ENCODE measurements at places on chromosomes 7 and 10. TPM values are rescaled to one million over a fixed set of nuclear protein-coding genes. Genes with fewer than 3 reads are reported as not detected.

DNA sequence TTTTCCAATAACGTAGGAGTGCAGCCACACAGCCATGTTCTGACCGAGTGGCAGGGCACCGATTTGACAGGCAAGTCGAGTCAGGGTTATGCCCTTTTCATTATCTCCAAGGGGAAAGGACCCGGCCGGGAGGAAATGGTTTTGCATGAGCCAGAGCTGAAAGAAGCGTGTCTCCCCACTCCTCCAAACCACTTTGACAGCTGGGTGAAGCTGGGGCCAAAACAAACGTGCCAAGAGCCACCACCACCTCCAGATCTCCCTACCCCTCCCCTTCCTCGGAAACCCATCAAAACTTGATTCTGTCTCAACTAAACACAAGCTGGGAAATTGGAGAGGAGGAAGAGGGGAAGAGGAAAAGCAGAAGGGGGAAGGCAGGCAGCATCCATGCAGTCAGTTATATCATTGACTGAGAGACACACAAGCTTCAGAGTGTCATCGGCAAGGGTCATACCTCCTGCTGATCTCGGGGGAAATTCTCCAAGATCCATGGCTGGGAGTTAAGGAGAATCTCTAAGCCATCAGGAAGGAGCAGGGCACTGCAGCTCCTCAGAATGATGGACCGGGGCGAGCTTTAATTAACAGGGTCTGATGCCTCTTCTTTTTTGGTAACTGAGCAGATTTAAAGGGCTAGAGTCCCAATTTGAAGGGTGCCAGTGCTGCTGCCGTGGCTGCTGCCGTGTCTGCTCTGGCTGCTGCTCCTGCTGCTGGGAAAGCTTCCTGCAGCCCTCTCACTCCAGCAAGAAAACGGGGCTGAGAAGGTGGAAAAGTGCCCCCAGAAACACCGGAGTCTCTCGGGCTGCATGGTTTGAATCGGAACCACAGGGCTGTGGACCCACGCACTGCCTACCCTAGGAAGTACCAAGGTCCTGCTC lies 34.7 kb upstream of the CALN1 start:
- DNase-seq = no peak

DNA sequence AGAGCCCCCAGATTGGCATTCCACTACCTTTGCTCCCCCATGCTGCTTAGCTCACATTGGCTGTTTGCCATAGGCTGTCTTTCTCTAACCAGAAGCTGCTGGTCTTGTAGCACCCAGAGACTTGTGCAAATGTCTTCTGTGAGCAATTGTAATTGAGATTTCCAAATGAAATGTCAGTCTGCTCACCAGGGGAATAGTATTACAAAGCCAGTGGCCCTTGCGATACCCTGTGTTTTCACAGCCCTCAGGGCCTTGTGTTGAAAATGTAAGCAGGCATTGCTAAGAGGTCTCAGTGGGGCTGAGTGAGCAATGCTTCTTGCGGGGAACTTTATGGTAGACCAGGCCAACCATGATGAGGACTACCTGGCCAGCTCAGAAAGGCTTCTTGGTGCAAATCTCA lies 746.5 kb downstream of the LRMDA start:
- no peak for DNase-seq

- DNase-seq = no peak
These were observed 810.2 kb downstream of the CNTNAP2 start for GRCh38 chr7:146926841-146927240.

- no peak for DNase-seq
These were observed 550.0 kb downstream of the MDFIC start for GRCh38 chr7:115471891-115472290.

GRCh38 chr10:77974396-77975074 lies 48.0 kb upstream of the DLG5 start:
- peak; percentile 25 for DNase-seq

- no peak for DNase-seq
These were observed 176.5 kb upstream of the CCZ1B start for GRCh38 chr7:7002418-7003062.

DNA sequence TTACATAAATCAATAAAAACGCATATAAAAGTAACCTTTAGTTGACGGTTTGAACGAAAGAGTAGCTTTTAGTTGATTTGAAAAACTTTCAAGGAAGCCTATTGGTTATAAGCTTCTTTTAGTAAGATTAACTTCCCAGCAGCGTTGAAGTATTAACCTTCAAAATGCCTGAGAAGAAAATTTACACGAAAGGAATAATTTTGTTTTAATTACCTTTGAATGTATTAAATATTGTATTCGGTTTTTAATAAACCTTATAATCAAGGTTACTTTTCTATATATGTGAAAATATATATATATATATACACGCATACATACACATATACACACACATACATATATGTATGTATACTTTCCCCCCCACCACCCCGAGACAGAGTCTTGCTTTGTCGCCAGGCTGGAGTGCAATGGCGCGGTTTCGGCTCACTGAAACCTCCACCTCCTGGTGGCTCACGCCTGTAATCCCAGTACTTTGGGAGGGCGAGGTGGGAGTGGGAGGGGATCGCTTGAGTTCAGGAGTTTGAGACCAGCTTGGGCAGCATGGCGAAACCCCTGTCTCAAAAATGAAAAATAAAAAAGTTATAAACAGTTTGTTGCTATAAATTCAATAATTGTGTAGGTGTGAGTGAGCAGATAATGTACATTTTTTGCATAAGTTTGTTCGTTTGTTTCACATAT lies 57.6 kb upstream of the EZH2 start:
- peak; percentile 89 for DNase-seq

DNA sequence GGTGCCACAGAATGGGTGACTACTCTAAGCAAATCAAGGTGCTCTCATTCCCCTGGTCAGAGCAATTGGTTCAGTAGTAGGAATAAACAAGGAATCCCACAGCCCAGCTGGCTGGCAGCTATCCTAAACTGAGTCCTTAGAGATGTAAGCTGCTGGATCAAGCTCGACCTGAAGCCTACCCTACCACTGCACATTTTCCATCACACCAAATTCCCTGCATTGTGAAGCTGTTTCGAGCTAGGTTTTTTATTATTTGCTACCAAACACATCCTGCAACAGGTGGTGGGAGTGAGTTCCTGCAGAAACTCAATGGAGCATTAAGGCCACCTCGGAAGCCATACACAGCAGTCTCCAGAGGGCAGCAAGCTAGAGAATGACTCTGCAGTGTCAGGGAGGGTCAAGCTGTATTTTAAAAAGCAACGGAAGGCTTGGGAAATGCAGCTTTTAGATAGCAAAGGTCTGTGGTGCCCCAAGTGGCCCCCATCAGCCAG lies 33.7 kb upstream of the TNRC18 start:
- no peak for DNase-seq

DNA sequence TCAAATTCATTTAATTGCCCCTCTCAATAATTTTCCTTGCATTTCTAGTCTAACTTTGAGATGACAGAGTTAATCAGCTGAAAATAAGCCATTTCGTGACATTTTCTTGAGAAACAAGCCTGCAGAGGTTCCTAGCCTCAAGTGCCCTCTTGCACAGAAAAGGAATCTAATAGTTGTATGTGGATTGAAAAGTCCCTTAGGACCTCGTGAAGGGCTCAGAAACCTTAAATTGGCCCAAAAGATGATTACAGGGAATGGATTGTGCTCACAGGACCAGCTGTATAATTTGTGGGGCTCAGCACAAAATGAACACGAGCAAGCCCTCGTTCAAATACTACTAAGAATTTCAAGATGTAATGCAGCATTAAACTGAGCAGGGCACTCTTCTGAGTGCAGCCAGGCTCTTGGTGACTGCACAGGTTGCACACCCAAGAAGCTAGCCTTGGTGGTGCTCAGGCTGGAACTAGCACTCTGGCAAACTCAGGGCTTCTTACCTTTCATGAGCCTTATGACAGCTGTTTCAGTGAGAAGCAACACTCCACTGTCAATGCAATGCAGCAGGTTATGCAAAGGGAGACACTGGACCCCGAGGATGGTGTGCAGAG lies 102.2 kb downstream of the GSAP start:
- DNase-seq = no peak

- no peak for DNase-seq
These were observed 143.9 kb downstream of the PRKAG2 start for GRCh38 chr7:151732834-151733592.

DNA sequence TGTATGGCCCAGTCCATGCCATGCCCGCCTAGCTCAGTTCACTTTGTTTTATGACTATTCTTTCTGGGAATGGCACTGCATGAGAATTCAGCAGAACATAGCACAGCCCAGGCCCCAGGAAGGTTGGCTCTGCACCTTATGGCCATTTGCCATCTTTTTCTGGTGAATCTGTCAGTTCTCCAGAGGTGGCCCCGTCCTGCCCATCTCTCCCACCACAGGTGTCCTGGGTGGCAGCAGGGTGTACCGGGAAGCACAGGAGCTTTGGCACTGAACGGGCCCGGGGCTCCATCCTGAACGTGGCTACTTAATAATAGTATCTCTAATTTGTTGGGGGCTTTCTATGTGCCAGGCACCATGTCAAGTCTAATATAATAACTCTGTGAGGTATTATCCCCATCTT lies 24.7 kb downstream of the GOLGA7B start:
- DNase-seq = no peak

DNA sequence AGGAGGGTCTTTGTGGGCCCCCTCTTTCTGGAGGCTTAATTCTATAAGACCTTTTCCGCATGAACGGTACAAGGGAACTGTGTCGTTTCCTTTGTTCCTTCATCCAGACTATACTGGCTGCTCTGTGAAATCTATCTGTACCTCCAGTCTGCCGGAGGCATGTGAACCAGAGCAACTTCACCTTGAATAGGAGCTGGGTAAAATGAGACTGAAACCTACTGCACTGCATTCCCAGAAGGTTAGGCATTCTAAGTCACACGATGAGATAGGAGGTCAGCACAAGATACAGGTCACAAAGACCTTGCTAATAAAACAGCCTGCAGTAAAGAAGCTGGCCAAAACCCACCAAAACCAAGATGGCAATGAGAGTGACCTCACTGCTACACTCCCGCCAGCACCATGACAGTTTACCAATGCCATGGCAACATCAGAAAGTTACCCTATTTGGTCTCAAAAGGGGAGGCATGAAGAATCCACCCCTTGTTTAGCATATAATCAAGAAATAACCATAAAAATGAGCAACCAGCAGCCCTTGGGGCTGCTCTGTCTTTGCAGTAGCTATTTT lies 36.8 kb upstream of the INPP5F start:
- no peak for DNase-seq

- DNase-seq = peak; percentile 34
These were observed 157.3 kb upstream of the PPP2R2D start for GRCh38 chr10:131743190-131744151.

DNA sequence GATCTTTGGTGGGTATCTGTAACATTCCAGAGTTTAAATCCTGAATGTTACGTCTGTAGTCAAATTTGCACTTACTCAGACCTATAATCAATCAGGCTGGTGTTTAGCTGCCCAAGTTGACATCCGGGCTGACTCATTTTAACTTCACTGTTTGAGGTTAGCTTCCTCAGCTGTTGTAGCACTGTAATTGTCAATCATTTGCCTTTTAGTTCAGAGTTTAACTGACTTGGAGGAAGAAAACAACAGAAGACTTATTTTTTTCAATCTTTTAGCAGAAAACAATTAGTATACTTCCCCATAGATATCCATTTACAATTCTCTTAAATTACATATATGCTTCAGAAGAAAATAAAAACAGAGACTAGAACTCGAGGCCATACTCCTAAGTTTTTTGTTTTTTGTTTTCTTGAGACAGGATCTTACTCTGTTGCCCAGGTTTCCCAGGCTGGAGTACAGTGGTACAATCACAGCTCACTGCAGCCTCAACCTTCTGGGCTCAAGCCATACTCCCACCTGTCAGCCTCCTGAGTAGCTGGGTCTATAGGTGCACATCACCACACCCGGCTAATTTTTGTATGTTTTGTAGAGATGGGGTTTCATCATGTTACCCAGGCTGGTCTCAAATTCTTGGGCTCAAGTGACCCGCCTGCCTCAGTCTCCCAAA lies 38.5 kb upstream of the LRRC17 start:
- peak; percentile 54 for DNase-seq

- no peak for DNase-seq
These were observed 1.8 kb upstream of the ZEB1 start for GRCh38 chr10:31317171-31317570.

GRCh38 chr7:154795014-154795413 lies 207.9 kb downstream of the PAXIP1 start:
- DNase-seq = no peak

DNA sequence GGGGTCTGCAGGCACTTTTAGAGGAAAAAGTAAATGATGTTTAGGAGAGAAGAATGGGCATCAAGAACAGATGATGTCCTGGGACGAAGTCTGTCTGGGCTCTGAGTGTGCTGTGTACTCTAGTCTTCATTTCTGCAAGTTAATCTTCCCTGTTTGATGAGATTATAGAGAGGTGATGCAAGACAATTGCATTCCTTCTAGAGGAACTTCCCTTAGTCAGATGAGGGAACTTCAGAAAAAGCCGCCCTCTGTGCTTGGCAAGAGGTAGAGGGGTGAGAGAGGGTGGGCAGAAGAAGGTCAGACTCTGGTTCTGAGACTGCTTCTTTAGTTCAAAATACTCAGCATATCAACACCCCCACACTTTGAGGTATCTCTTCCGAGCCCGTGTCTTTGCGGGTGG lies 797.9 kb downstream of the LRMDA start:
- no peak for DNase-seq

GRCh38 chr10:125016611-125017202 lies 74.8 kb downstream of the ZRANB1 start:
- no peak for DNase-seq

- no peak for DNase-seq
These were observed 61.2 kb downstream of the ICA1 start for GRCh38 chr7:8200717-8201116.

GRCh38 chr10:110837418-110838171 lies 34.1 kb upstream of the PDCD4 start:
- no peak for DNase-seq

The ABCC2 gene
- 1.0 TPM for total RNA-seq

The PLEKHS1 gene
- not detected for total RNA-seq

The MINDY3 gene
- 14.6 TPM for total RNA-seq

The AGK gene
- total RNA-seq = 73.7 TPM

The NACAD gene
- total RNA-seq = 0.31 TPM

The TSPAN15 gene
- 1.2 TPM for total RNA-seq

The SPDYE2B gene
- not detected for total RNA-seq

The UBE2H gene
- 22.4 TPM for total RNA-seq

The FZD8 gene
- total RNA-seq = 0.14 TPM

The CFAP58 gene
- total RNA-seq = 0.38 TPM

The CFAP46 gene
- not detected for total RNA-seq

The FKBP9 gene
- 0.47 TPM for total RNA-seq

The CRTAC1 gene
- total RNA-seq = not detected

The CCDC186 gene
- total RNA-seq = 11.6 TPM

Data from activated CD8-positive, alpha-beta T cell treated with anti-CD3 and anti-CD28 coated beads for 36 hours (primary cell).